Type B pancreatic cell (in vitro differentiated cells): ENCODE measurements at places on chromosomes 12 and 14. TPM values are rescaled to one million over a fixed set of nuclear protein-coding genes. Genes with fewer than 3 reads are reported as not detected.

DNA sequence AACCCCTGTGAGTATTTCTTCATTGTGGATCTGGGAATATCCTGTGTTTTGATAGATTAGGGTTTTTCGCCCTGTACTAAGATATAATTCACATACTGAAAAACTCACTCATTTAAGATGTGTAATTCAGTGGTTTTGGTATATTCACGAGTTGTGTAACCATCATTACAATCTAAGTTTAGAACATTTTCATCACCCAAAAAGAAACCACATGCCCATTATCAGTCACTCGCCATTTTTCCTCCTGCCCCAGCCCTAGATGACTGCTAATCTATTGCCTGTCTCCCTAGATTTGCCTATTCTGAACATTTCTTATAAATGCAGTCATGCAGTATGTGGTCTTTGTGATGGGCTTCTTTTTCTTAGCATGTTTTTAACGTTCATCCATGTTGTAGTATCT lies 67.9 kb upstream of the ATF1 start:
- DNase-seq: no peak
- no peaks in the 10 kb centered on the region for H3K27me3 ChIP-seq
- no peaks in the 10 kb centered on the region for H3K4me1 ChIP-seq
- peaks cover 31% of the 10 kb centered on the region for H3K36me3 ChIP-seq

GRCh38 chr12:2051700-2052621 lies 826 bp upstream of the CACNA1C start:
- DNase-seq: no peak
- H3K27ac ChIP-seq: peak overlapping the region; percentile 36
- peaks cover 79% of the 10 kb centered on the region for H3K27me3 ChIP-seq
- H3K4me1 ChIP-seq: peaks cover 23% of the 10 kb centered on the region
- H3K4me3 ChIP-seq: peak overlapping the region; percentile 81

- H3K27ac ChIP-seq: no peak overlapping the region
- H3K4me1 ChIP-seq: no peaks in the 10 kb centered on the region
- no peak for DNase-seq
- peaks cover 10% of the 10 kb centered on the region for H3K36me3 ChIP-seq
Observed at GRCh38 chr14:103773521-103773920, 57.9 kb downstream of the ZFYVE21 start.

The GPRC5A gene
- 152 and 1,119 TPM in 2 replicates for total RNA-seq
